ENCODE measurements at places on chromosomes 7 and 10.

GRCh38 chr7:127413962-127414361 lies 21.5 kb upstream of the ZNF800 start:
- DNase-seq: no peak

- DNase-seq: no peak
These were observed 149.1 kb upstream of the CALCR start for GRCh38 chr7:93723424-93724124.

- no peak for DNase-seq
These were observed 272.1 kb downstream of the BMPER start for GRCh38 chr7:34177476-34177875.

DNA sequence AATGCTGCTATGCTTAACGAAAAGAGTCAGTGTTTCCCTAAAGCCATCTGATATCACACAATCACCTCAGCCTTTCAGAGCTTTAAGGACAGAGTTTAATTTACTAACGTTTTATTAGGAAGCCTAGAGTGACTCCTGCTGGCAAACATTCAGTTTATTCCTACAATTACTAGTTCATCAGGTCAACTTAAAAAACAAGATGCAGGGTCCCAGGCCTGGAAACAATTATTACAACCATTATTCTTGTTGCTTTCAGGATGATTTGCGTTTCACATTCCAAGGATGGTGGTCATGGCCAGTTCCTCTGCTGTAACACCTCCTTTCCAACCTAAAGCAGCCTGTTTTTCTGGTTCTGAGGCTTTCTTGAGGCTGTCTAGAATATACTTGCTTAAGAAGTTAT lies 1.5 kb upstream of the FAM53B start:
- peak; percentile 64 for DNase-seq

DNA sequence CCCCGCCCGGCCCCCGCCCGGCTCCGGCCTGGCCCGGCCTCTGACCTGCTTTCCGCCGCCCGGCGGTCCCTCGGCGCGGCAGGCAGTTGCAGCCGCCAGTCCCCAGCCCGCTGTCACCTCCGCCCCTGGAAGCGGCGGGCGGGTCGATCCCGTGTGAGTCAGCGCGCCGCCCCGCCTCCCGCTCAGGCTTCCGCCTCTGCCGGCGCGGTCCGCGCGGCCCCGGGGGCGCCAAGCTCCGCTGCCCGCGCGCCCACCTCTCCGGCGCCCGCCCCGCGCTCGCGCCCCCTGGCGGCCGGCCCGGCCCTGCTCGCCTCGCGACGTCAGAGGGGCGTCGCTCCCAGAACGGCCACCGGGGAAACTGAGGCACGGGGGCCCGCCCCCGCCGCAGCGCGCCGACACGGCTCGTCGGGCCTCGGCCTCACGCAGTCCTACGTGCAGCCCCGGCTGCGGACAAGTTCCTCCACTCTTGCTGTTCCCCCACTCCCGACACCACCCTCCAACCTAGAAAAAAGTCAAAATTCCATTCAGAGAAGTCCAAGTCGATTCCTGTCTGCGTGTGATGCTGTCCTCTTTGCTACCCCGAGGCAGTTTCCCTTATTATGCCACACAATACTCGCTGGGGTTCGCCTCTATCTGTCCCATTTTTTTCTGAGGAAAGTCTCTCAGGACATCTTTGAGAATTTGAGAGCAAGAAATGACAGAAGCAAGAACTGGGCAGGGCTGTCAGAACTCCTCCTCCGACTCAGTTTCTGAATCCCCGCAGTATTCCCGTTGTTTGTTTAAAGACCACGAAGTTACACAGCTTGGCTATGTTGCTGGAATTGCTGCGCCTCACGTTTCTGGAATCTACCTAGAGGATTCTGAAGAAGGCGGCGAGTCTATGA lies at the start of gene DNMBP:
DNMBP (minus strand) TSS at position 155 of the 884 bp plus-strand sequence. CDS start 37,823 bp downstream, outside the sequence.
- DNase-seq: peak; percentile 42

- no peak for DNase-seq
These were observed 56.7 kb downstream of the BMPR1A start for GRCh38 chr10:86813101-86813500.

GRCh38 chr7:137961200-137962177 lies 40.4 kb downstream of the CREB3L2 start:
- peak; percentile 10 for DNase-seq

DNA sequence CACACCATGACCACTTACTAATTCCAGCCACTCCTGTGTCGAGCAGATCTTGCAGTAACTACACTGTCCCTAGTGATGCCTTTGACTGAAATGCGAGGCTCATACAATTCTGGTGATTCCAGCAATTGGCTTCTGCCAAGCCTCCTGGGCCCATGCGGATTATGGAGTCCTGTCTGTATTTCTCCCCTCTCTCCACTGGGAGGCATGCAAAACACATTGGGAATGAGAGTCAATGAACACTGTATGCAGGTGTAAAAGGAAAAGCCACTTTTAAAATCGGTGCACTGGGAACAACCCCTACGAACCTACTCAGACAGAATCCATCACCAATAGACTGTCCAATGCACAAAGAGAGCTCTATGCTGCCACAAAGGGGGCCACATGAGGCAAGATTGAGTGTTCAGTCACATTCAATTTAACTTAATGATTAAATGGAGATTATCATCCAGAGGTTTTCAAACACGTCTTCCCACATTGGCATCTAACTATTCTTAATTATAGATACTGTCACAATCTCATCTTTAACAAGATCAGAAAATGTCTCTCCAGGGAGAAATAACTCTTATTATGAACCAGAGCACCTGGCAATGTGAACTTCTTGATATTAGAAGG lies 550.6 kb downstream of the GLRX3 start:
- no peak for DNase-seq

DNA sequence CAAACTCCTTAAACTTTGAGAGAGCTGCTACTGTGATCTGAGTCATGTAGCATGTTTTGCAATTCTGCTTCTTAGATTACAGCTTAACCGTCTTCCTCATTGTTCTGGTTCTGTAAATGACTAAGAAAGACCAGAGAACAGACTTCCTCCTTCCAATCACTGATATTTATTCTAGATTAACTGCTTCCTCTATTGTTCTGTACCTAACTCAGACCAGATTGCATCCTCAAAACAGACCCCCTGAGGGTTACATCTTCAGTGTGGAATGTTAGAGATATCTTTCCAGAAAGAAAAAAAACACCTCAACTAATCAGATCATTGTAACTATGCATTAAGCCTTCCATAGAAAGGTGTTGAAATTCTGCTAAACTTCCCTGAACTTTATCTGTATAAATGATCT lies 5.7 kb upstream of the PIP start:
- DNase-seq: no peak

- no peak for DNase-seq
These were observed 20.4 kb downstream of the RFC2 start for GRCh38 chr7:74233655-74234285.

DNA sequence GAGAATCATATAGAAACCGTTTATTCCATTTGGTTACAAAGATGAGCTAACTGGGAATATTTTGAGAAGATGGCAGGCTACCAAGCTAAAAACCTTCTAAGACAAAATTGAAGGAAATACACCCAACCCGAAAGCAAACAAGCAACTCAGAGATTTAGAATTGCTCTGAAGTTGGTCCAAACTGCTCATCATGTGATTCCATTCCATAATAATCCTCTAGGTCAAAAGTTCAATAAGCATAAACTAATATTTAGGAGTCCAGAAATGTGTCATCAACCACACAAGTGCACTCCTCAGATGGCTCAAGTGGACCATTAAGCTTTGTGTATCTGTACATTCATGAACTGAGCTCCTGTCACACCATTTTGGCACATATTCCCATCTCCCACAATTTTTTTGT lies 28.7 kb downstream of the DGKI start:
- DNase-seq: no peak

- no peak for DNase-seq
These were observed 339.8 kb downstream of the ABCA13 start for GRCh38 chr7:48511080-48511479.

DNA sequence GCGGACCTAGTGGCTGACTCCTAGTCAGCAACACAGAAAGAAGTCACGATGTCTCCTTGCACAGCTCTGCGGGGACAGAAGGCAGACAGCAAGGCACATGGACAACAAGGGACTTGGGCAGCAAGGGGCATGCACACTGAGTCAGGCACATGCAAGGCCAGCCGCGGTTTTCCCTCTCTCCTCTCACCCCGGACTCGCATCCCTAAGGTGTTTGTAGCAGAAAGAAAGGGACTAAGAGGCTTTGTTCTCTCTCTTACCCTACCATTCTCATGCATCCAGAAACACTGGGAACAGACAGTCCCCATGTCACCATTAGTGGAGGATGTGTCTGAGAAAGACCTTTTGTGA lies 193.3 kb upstream of the PHF14 start:
- DNase-seq: no peak

GRCh38 chr10:103333934-103334520 lies 16.9 kb downstream of the PCGF6 start:
- no peak for DNase-seq
